ENCODE measurements at places on chromosomes 13 and 19.

DNA sequence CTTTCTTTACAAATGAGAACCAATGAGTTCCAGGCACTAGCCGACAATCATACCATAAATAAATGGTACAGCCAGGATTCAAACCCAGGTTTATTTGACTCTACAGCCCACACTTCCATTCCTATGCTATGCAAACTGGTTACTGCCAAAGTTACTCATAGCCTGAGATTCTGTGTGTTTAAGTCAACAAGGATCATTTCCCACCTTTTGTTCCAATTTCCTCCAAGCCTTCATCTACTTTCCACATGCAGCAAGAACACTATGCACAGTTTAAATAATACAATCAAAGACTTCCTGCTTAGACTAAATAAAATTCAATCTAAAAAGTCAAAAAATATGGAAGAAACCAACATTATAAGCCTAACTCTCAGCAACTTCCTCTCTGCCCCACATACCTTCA is 59.2 kb upstream of the KLF12 start:
- no peak for DNase-seq

GRCh38 chr13:52812941-52813340 is 35.5 kb downstream of the PCDH8 start:
- DNase-seq, result no peak

DNA sequence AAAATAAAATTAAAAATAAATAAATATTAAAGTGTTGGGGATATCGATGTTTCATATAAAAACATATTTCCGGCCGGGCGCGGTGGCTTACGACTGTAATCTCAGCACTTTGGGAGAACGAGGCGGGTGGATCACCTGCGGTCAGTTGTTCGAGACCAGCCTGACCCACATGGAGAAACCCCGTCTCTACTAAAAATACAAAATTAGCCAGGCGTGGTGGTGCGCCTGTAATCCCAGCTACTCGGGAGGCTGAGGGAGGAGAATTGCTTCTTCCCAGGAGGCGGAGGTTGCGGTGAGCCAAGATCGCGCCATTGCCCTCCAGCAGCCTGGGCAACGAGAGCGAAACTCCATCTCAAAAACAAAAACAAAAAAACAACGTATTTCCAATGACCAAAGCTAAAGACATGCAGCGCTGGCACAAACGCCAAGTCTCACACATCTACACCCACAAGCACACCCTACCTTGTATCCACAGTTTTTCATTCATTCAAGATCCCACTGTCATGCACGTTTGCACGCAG is 907 bp downstream of the ZNF569 start:
- DNase-seq, result peak; percentile 44

GRCh38 chr19:3360421-3361383 is 5.7 kb upstream of the NFIC start:
- no peak for DNase-seq

DNA sequence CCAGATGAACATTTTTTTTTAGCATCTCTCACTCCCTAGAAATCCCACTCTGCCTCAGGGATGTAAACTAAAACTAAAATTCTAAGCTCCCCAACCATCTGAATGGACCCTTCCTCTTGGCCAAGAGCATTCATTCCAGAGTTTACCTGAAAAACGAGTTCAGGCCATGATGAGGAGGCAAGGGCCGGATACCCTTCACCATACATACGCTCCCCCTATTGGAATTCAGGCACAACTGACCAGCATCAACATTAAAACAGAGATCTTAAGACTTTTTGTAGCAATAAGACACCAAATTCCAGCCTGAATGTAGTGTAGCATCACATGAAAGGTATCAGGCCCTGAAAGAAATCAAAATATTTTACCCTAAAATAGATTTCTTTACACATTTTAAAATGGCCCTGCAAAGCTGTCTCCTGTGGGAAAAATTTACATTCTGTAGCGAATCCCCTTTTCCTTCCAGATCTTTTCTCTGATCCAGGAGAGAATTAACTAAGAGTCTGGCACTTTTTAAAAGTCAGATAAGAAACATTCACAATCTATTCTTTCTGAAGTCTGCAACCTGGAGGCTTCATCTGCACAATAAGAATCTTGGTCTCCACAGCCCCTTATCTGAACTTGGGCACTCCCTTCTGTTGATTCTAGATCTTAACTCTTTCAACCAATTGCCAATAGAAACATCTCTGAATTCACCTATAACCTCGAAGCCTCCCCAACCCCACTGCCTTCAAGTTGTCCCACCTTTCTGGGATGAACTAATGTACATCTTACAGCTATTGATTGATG is 888.5 kb downstream of the UQCRFS1 start:
- DNase-seq, result no peak

GRCh38 chr19:4374498-4375163 is 25.7 kb downstream of the SH3GL1 start:
- DNase-seq, result no peak

DNA sequence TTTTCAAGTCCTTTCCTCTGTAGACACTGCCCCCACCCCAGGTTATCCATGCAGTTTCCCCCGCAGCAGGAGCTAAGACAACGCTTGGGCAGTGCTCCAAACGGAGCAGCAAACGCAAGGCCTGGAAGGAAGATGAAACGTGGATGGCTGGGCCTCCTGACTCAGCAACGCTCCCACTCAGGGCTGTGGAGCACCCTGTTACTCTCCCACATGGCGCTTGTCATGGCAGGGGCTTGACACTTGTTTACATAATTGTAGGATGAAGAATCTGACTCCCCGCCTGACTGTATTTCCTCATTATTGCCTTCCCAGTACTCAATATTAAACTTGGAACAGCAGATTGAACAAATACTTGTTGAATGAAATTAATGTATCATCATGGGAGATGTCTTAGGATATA is 799 bp upstream of the C1QTNF9B start:
- DNase-seq, result no peak

DNA sequence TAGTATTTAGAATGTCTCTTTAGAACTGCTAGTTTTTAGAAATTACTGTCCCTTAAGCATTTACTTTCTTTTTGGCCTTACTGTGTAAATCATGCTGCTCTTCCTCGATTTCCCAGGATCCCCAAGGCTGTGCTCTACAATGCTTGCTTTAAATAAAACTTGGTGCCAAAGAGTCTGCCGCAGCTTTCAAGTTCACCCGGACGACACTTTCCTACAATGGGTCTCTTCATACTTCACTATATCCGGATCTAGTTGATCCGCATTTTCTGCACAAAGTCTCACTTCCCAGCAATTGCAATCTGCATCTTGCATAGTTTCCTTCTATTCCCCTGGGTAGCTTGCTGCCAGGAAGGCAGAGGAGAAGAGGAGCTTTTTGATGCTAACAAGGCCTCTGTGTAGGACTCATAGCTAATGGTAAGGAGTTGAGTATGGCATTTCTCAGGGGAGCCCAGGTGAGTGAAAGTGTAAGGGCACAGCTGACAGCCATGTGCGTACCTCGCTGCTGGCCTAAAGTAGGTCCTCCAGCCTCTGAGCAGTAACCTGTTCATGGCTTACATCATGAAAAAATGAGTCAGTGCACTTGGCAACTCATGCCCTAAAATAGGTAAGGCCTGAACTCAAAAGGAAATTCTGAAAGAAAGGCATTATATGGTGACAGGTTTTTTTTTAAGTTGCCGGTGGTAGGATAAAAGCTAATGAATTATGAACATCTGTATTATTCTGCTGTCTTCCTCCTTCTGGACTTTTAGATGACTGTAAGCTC is 101.6 kb downstream of the ENOX1 start:
- DNase-seq, result no peak

- DNase-seq, result peak; percentile 67
Measured at GRCh38 chr13:23579896-23580683, 9.9 kb downstream of the TNFRSF19 start.

- no peak for DNase-seq
Measured at GRCh38 chr13:45696610-45697226, 5.4 kb upstream of the CBY2 start.

DNA sequence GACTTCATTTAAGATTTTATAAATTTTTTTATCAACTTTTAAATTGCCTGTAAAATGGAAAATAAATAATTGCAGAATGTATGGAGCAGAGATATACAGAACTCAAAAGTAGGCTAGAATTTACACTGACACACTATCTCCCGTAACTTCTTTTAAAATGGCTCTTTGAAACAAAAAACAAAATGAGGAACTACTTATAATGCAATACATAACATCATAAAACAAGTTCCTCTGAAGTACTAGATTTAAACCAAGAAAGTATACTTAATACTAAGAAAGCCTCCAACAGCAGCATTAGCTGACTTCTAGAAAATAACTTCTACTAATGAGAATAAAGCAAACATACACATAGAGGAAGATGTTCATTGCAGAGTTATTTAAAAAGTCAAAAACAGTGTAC is 17.0 kb downstream of the RBM26 start:
- DNase-seq, result no peak

- DNase-seq, result no peak
Measured at GRCh38 chr13:63167699-63168337, 1752.2 kb upstream of the PCDH20 start.

DNA sequence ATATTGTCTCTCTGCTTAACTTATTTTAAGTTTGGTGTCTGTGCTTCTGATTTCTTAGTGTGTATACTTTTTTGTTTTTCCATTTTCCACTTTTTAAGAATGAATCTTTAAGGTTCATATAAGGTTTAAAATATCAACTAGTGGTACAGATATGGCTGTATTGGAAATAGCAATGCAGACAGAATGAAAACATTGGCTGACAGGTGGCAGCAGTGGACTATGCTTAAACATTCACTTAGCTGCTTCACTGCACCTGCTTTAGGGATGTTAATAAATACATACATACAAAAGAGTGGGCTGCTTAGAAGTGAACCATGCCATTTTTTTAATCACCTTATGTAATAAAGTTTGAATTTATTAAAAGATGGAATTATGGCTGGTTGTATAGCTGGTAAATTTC is 27.3 kb downstream of the TM9SF2 start:
- peak; percentile 43 for DNase-seq

DNA sequence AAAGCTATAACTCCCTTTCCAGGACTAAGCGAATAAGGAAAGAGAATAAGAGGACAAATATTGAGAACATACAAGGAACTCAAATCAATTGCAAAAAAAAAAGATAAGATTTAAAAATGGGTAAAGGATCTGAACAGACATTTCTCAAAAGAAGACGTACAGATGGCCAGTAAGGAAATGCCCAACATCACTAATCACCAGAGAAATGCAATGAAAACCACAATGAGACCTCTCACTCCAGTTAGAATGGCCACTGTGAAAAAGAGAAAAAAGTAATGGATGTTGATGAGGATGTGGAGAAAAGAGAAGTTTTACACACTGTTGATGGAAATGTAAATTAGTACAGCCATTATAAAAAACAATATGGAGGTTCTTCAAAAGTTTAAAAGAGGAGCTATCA is 63.8 kb downstream of the VWA8 start:
- no peak for DNase-seq

- no peak for DNase-seq
Measured at GRCh38 chr19:12784871-12785430, 6.3 kb upstream of the JUNB start.

DNA sequence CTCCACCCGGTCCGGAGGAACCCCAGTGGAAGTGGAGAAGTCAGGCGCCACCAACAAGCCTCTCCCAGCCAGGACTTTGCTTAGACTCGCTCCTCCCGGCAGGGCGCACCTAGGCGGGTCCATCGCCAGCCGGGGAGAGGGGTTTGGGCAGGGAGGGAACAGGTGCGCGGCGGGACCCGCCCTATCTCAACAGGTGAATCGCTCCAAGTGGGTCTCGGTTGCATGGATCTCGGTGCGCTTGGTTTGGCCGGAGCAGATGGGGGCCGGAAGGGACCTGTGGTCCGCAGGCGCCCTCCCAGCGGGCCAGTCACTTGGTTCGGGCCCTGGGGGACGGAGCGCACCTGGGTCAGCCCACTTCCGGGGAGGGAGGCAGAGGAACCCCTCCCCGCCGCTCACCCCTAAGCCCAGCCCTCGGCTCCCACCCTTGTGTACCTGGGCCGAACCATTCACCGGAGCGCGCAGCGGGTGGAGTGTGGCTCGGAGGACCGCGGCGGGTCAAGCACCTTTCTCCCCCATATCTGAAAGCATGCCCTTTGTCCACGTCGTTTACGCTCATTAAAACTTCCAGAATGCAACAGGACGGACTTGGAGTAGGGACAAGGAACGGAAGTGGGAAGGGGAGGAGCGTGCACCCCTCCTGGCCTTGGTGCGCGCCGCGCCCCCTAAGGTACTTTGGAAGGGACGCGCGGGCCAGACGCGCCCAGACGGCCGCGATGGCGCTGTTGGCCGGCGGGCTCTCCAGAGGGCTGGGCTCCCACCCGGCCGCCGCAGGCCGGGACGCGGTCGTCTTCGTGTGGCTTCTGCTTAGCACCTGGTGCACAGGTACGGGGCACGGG is at the start of gene LSR:
LSR (plus strand) TSS at position 693 of the 836 bp plus-strand sequence; CDS start at position 714, 21 bp downstream.
- DNase-seq, result no peak

DNA sequence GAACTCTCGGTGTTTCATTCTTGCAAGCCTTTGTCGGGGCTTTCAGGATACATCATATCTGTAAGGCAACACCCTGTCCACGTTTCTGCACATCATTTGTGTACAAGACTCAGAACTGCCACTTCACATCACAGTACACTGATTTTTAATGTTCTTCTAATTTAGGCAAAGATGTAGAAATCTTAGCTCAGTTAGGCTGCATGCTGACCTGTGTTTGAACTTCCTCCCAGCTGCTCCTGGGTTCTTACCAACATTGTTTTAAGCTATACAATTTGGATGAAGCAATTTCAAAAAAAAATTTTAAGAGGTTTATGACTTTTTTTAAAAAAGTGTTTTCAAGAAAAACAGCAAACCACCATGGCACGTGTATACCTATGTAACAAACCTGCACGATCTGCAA is 1047.9 kb upstream of the SLC10A2 start:
- DNase-seq, result no peak

Measured in NCI-H1092 treated with DMSO at 0.1 percent for 48 hours (cell line).